Upper lobe of left lung (tissue), 6 donors: ENCODE measurements at places on chromosomes 7 and 10. TPM values are rescaled to one million over a fixed set of nuclear protein-coding genes. Genes with fewer than 3 reads are reported as not detected.

DNA sequence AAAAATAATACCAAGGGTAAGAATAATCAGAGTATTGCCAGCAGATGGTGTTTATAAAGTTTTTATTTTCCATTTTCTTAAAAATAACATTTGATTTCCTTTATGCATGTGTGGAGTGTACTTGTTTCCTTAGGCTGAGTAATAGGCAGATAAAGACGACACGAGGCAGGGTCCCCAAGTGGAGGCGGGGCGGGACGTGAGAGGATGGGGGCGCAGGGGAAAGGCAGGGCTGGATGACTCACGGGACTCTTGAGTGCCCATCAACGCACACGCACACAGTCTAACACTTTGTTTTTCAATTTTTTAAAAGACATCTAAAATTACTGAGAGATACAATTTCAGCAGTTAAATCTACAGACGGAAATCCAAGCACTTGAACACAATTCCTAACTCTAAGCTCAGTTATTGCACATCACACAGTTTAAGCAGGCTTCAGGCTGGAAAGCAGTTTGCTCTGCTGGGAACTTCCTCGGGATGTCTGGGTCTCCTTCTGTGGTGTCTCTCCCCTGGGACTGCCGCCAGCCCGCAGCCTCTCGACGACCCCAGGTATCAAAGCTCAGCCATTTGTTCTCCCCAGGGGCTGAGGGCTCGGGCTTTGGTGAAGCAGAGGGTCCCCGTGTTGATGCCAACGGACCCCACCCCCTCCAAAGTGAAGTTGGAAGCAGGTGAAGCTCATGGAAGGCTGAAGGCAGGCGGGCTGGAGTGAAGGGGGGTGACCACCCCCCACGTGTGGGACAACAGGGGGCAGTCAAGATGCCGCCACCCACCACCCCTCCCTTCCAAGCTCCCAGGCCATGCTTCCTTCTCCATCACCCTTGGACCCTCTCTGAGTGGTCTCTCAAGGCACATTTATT lies 29.1 kb downstream of the SPOCK2 start:
- no peak overlapping the region for H3K4me3 ChIP-seq
- H3K4me1 ChIP-seq = no peaks in the 10 kb centered on the region
- H3K27me3 ChIP-seq = no peaks in the 10 kb centered on the region
- no peak overlapping the region for H3K27ac ChIP-seq

DNA sequence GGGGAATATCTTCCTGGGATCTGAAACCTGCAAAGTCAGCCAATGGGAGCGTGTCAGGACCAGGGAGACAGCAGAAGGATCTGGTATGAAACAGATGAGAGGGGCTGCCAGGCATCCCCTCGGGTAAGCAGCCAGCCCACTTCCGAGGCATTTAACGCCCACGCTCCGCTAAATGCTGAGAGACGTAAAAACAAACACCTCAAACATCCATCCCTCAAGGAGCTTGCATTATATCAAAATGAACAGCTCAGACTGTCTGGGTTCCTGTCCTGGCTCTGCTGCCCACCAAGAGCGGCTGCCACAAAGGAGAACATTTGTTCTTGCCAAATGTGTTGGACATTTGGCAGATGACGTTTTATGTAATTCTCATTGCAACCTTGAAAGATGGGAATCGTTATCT lies 7.0 kb upstream of the SERPINE1 start:
- H3K27me3 ChIP-seq = no peaks in the 10 kb centered on the region
- no peaks in the 10 kb centered on the region for H3K36me3 ChIP-seq
- DNase-seq = no peak
- H3K27ac ChIP-seq = no peak overlapping the region
- no peak overlapping the region for H3K4me3 ChIP-seq

DNA sequence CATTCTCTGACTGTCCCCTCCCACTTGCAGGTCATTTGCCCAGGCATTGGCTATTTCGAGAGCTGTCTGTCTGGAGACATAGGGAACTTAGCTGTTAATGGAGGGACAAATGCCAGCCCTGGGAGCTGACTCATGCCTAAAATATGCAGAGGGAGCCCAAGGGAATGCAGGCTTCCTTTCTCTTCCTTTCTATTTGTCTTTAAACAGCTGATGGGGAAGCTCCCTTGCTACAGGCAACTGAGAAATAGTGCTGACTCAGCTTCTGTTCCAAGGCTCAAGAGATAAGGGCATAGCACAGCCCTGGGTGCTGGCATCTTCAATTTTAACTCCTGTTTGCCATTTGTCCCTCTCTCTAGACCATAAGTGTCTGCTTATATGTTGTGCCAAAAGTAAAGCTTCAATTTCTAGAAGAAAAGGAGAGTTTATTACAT lies 82.7 kb upstream of the C1GALT1 start:
- peaks cover 17% of the 10 kb centered on the region for H3K4me1 ChIP-seq
- DNase-seq = peak; percentile 80
- no peaks in the 10 kb centered on the region for H3K36me3 ChIP-seq

DNA sequence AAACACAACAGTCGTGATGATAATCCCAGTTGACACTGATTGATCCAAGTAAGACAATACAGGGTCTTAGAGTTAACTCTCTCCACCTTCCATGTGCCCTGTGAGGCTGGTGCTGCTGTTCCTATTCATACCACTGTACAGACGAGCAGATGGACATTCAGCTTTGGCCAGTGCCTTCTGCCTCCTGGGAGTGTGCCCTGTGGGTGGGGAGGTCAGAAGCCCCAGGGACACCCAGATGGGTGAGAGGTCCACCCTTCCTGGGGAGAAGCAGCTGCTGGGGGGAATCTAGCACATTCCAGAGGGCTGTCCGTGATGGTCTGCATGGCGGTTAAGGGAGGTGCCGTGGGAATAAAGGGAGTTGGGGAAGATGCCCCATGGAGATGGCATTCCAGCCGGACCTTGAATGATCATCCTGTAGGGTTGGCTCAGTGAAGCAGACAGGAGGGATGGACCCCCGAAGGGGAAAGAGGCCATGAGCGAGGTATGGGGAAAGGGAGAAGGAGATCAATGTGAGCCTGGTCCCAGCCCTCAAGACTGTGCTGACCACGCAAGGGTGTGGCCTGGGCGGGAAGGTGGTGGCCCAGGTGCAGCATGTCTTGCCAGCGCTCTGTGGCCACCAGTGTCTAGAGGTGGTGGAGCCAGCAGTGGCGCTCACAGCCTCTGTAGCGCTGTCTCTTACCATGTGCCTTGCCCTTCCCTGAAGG lies 74.0 kb downstream of the ADCY1 start:
- H3K4me3 ChIP-seq = no peak overlapping the region
- H3K27me3 ChIP-seq = no peaks in the 10 kb centered on the region
- DNase-seq = no peak
- H3K4me1 ChIP-seq = peaks cover 6% of the 10 kb centered on the region
- H3K36me3 ChIP-seq = no peaks in the 10 kb centered on the region

GRCh38 chr10:84213076-84213475 lies 12.3 kb downstream of the LRIT2 start:
- H3K4me1 ChIP-seq = no peaks in the 10 kb centered on the region
- no peaks in the 10 kb centered on the region for H3K36me3 ChIP-seq
- no peak overlapping the region for H3K27ac ChIP-seq
- H3K4me3 ChIP-seq = no peak overlapping the region

DNA sequence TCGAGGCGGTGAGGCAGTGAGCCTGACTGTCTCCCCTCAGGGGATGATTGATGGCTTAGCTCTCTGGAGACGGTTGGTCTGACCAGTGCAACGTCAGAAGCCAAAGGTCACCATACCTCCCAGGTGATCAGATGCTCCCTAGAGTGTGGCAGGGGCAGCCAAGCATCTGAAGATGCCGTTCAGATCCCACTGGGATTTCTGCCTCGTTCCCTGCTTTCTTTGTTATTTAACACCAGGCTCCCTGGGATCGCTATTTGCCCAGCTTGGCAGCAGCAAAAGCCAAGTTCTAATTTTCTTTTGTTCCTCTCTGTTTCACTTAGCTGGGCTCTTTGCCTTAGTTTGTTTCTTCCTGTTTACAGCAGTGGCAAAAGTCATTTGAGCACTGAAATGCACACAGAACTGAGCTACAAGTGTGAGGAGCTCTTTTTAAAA lies 53.5 kb upstream of the SVIL start:
- H3K27ac ChIP-seq = peak overlapping the region; percentile 61
- no peak overlapping the region for H3K4me3 ChIP-seq

GRCh38 chr10:30493609-30494530 lies 59.9 kb downstream of the MAP3K8 start:
- H3K36me3 ChIP-seq = no peaks in the 10 kb centered on the region
- H3K4me3 ChIP-seq = no peak overlapping the region
- DNase-seq = no peak
- H3K27ac ChIP-seq = peak overlapping the region; percentile 65
- H3K27me3 ChIP-seq = no peaks in the 10 kb centered on the region
- H3K4me1 ChIP-seq = peaks cover 23% of the 10 kb centered on the region

GRCh38 chr7:16264036-16264819 lies 157.1 kb downstream of the CRPPA start:
- H3K36me3 ChIP-seq = no peaks in the 10 kb centered on the region
- DNase-seq = no peak
- no peaks in the 10 kb centered on the region for H3K4me1 ChIP-seq
- no peak overlapping the region for H3K27ac ChIP-seq
- H3K4me3 ChIP-seq = no peak overlapping the region
- no peaks in the 10 kb centered on the region for H3K27me3 ChIP-seq

DNA sequence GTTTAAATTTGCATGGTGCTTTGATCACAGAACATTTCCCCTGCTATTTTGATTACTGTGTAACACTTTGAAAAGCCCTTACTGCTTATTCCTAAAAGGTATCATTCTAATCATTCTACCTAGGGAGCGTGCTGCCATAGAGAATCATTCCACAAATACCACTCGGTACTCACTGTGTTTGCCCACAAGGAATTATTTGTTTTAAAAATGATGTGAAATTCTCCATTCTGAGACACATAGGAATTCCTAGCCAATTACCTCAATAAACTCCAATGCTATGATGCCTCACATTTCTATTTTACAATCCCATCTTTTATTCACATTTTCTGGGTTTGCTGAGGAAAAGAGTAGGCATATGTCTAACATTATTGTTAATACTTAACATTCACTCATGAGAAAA lies 16.2 kb upstream of the TES start:
- H3K27ac ChIP-seq = no peak overlapping the region
- no peaks in the 10 kb centered on the region for H3K36me3 ChIP-seq
- H3K4me3 ChIP-seq = no peak overlapping the region
- DNase-seq = no peak
- H3K27me3 ChIP-seq = no peaks in the 10 kb centered on the region

DNA sequence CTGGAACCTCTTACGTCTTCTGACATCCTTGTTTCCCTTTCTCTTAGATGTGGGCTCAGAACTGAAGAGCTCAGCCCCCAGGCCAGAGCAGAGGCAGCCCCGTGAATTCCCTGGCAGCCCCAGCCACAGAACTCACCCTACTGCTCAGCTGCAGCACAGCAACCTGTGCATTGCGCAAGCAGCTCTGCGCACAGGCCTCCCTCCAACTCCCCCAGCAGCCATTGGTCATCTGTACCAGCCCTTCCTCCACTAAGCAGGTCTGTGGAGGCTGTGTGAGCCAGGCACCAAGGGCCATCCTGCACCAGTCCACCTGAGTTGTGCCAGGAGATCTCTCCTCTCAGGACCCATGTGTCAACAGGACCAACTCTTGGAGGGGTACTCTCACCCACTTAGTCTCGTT lies 54.5 kb downstream of the ZNF33B start:
- H3K27me3 ChIP-seq = no peaks in the 10 kb centered on the region
- H3K36me3 ChIP-seq = peaks cover 21% of the 10 kb centered on the region
- no peaks in the 10 kb centered on the region for H3K4me1 ChIP-seq
- DNase-seq = no peak
- no peak overlapping the region for H3K4me3 ChIP-seq
- H3K27ac ChIP-seq = no peak overlapping the region

DNA sequence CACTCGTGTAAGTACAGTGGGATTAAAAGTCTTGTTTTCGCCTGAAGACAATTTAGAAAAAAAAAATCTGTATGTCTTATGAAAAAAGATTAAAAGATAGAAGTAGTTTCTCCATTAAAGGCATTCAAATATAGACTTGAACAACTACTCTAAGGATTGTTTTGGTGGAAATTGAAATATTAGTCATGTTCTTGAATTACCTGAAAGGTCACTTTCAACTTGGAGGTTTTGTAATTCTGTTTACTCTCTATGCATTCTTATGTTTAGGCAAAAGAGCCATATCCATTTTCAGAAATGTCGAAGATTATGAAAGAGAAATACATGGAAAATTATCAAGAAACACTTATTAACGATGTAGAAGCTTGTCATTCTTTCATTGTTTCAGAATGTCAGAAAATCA lies 373.7 kb downstream of the ARL4A start:
- no peak for DNase-seq
- no peaks in the 10 kb centered on the region for H3K27me3 ChIP-seq
- no peak overlapping the region for H3K27ac ChIP-seq
- H3K4me1 ChIP-seq = peaks cover 10% of the 10 kb centered on the region

DNA sequence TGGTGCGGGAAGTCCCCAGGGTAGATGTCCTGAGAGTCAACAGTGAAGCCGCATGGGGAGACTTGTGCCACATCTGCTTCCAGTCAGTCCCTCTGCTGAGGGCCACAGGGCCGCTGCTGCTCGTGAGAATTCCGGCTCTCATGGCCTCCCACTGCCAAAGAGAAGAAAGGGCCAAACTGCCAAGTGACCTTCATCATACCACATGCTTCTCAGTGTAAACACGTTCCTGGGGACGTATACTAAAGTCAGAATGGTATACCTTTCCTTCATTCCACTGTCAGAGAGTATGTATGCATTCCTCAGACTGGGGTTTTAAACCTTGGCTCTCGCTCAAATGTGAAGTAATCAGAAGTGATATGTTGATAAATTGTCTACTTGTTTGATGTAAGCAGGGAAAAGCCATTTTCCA lies 52.8 kb upstream of the SEC61G start:
- no peaks in the 10 kb centered on the region for H3K27me3 ChIP-seq
- H3K36me3 ChIP-seq = no peaks in the 10 kb centered on the region
- H3K4me3 ChIP-seq = no peak overlapping the region
- H3K27ac ChIP-seq = peak overlapping the region; percentile 68
- DNase-seq = peak; percentile 26

- no peaks in the 10 kb centered on the region for H3K27me3 ChIP-seq
- peaks cover 23% of the 10 kb centered on the region for H3K4me1 ChIP-seq
- peak overlapping the region; percentile 42 for H3K27ac ChIP-seq
- peak; percentile 87 for DNase-seq
- H3K4me3 ChIP-seq = no peak overlapping the region
- H3K36me3 ChIP-seq = no peaks in the 10 kb centered on the region
Measured at GRCh38 chr7:17408245-17408903, 109.9 kb downstream of the AHR start.

- DNase-seq = no peak
- H3K27ac ChIP-seq = no peak overlapping the region
- peaks cover 4% of the 10 kb centered on the region for H3K4me1 ChIP-seq
- no peaks in the 10 kb centered on the region for H3K36me3 ChIP-seq
Measured at GRCh38 chr10:4074545-4075407, 289.8 kb upstream of the KLF6 start.

GRCh38 chr10:83765731-83766130 lies 373.6 kb upstream of the GHITM start:
- no peak overlapping the region for H3K27ac ChIP-seq
- H3K36me3 ChIP-seq = no peaks in the 10 kb centered on the region

The EFCAB10 gene
- 7.3 TPM for total RNA-seq

The COBL gene
- total RNA-seq = 41.6 TPM

The SPDYE18 gene
- total RNA-seq = 0.51 TPM

The FFAR4 gene
- 18.1 TPM for total RNA-seq

The EZH2 gene
- 2.2 TPM for total RNA-seq

The ZSWIM8 gene
- 95.6 TPM for total RNA-seq

The RADIL gene
- 13.6 TPM for total RNA-seq
